ENCODE measurements at places on chromosomes 6 and 20. TPM values are rescaled to one million over a fixed set of nuclear protein-coding genes. Genes with fewer than 3 reads are reported as not detected.

The BFSP1 gene
- 4.1 TPM for total RNA-seq

The ATP6V1G2 gene
- 0.64 TPM for total RNA-seq

The SLC22A7 gene
- not detected for total RNA-seq

The F13A1 gene
- total RNA-seq = not detected

The SMPD2 gene
- 14.8 TPM for total RNA-seq
